ENCODE measurements at places on chromosomes 16 and 17.

GRCh38 chr16:65745201-65745708 lies 621.2 kb upstream of the CDH5 start:
- DNase-seq: no peak

DNA sequence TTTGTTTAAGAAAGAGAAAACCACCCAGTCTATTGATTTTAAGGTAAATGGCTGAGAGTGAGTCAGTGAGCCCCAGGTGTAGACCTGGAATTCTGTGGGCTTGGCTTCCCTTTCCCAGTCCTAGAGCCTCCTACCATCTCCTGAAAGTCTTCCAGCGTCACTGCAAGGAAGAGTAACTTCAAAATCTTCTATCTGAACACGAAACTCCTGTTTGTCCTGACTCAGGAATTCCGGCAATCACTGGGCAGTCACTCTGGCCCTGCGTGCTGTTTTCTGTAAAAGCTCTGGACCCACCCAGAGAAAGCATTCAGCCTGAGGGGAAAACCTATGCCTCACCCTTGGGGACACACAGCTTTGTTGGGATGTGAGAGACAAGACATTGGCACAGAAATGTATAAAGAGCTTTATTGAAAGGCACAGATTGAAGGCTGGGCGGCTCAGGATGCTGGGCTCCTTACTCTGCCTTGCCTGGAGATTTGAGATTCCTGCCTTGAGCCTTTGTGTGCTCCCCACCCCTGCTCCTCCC lies 15.9 kb downstream of the MINK1 start:
- peak; percentile 88 for DNase-seq

DNA sequence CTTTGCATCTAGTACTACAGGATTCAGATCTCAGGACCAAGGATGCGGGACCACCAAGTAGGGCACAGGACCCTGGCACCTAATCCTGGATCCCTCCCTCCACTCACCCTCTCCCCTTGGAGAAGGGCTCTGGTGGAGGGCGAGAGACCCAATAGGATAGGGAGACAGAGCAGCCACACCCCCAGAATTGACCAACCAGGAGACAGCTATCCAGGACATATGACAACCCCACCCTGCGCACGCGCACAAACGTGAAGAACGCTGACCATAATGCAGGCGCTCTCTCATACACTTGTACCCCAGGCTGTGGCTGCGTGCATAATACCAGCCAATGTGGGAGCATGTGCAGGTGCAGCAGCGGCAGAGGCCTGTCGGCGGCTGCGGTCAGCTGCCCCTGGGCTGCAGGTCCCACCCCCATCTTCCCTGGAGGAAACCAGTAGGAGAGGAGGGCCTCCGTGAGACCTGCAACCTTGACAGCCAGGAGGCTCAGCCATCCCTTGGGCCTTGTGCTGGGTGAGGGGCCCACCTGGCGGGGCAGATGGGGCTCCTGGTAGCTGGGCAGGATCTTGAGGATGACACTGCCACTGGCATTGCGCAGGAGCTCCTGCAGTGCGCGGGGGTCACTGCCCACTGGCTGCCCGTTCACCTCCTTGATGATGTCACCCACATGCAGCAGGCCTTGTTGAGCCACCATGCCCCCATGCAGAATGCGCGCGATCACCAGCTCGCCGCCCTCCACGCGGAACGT lies 25.4 kb downstream of the MPP2 start:
- DNase-seq: no peak

GRCh38 chr17:68886401-68886800 lies 68.8 kb downstream of the ABCA8 start:
- no peak for DNase-seq
